ENCODE measurements at places on chromosomes 4 and X. TPM values are rescaled to one million over a fixed set of nuclear protein-coding genes. Genes with fewer than 3 reads are reported as not detected.

GYG2 gene
- total RNA-seq: not detected

LRAT gene
- 25.4 TPM for total RNA-seq

GPR119 gene
- total RNA-seq: not detected

GASK1B gene
- 27.2 TPM for total RNA-seq

MAGEB17 gene
- total RNA-seq: not detected

DNA sequence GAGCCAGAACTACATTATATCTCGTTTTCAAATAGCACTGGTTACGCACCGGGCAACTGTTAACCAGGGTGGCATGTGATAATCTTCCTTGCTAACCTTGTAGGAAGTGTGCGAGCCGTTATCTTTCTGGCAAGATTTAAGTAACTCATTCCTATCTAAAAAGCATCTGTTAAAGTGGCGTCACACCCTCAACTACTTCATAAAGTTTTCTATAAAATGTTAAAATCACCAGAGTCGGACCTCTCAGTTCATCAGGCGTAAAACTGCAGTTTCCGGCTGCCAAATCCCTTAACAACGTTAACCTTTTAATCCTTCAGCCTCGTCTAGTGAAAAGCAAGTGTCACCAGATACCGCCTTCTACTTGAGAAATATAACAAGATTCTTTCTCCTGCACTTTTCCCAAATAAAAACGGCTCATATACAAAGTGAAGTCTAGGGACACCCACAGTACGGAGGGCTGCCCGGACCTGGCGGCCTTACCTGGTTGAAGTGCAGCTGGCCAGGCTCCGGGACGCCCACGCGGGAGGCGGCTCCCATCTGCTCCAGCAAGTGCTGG is 1.2 kb downstream of the SLC39A8 start:
- no peak for DNase-seq

All from mammary epithelial cell (primary cell).